ENCODE measurements at places on chromosomes 4 and X.

DNA sequence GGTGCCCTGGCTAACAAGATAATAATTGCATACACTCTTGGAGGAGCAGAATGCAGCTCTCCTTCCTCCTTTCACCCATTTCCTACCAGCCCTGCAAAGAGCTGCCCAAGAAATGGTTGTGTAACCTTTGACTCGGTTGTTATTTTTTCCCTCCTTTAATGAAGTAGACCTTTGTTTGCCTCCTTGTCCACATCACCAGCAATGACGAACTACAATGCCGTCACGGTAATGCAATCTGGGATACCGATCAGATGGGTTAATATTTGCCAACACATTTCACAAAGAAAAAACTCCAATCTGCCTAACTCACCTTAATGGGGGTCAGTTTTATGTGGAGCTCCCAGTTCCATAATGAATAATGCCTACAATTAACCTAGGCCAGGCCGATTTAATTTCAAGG lies 32.0 kb downstream of the GPRIN3 start:
- no peak for DNase-seq

DNA sequence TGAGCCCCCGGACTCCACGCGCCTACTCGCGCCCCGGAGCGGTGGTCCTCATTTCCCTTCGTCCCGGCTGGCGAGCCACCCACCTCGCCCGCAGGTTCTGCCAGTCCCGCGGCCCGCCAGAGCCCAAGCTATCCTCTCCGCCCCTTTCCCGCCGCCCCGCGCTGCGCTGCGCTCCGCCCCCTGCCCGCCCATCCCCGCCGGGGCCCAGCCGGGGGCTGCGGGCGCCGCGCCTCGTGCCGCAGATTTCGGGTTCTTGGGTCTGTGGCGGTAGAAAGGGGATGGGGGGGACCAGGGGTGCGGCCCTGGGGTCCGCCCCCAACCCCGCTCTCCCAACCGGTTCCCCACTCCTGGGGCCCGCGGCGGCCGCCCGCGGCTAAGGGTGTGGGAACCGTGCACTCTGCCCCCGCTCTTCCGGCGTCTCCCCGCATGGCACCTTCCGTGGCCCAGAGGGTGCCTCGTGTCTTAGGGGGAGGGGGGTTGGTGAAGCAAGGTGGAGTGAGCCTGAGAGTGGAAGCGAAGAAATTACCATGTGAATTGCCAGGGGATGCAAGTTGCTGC lies 650.8 kb upstream of the DIPK2B start:
- peak; percentile 43 for DNase-seq

DNA sequence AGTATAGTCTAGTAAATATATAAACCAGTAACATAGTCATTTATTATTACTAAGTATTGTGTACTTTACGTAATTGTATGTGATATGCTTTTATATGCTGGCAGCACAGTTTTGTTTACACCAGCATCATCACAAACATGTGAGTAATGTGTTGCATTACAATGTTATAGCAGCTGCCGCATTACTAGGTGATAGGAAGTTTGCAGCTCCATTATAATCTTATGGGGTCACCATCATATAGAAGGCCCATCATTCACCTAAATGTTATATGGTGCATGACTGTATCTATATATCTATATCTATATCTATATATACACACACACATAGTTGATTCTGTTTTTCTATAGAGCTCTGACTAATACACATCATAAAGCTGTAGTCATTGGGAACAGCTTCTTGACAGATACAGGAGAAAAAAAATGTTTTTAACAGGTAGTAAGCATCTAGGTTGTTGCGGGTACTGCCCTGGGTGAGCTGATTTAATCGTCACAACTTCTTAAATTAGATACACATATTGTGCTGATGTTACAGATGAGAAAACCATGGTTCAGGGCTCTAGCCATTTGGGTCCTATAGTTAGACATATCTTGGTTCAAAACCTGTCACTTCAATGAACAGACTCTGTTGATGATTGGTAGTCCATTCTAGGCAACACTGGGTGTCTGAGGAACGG lies 77.9 kb downstream of the CLNK start:
- DNase-seq, result no peak

- no peak for DNase-seq
Measured at GRCh38 chr4:110424144-110424543, 51.8 kb upstream of the ENPEP start.

DNA sequence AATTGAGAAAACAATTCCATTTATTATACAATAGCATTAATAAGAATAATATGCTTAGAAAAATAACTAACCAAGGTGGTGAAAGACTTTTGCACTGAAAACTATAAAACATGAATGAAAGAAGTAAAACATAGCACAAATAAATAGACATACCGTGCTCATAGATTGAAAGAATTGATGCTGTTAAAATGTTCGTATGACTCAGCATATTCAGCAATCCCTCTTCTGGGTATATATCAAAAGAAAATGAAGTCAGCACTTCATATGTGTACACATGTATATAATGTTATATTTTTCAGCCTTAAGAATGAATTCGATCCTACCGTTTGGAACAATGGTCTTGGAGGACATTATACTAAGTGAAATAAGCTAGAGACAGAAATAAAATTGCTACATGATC lies 716.3 kb downstream of the GLUD2 start:
- DNase-seq, result no peak

DNA sequence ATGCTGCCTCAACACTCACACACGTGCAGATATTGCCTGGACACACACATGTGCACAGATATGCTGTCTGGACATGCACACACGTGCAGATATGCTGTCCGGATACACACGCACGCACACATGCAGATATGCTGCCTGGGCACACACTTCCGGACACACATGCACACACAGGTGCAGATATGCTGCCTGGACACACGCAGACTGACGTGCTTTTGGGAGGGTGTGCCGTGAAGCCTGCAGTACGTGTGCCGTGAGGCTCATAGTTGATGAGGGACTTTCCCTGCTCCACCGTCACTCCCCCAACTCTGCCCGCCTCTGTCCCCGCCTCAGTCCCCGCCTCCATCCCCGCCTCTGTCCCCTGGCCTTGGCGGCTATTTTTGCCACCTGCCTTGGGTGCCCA lies 14.7 kb downstream of the FGFRL1 start:
- DNase-seq, result peak; percentile 63

All from WERI-Rb-1 (cell line).